ENCODE measurements at places on chromosomes 1 and 21.

- no peak for DNase-seq
Observed at GRCh38 chr1:24969596-24970398, 39.7 kb upstream of the RUNX3 start.

DNA sequence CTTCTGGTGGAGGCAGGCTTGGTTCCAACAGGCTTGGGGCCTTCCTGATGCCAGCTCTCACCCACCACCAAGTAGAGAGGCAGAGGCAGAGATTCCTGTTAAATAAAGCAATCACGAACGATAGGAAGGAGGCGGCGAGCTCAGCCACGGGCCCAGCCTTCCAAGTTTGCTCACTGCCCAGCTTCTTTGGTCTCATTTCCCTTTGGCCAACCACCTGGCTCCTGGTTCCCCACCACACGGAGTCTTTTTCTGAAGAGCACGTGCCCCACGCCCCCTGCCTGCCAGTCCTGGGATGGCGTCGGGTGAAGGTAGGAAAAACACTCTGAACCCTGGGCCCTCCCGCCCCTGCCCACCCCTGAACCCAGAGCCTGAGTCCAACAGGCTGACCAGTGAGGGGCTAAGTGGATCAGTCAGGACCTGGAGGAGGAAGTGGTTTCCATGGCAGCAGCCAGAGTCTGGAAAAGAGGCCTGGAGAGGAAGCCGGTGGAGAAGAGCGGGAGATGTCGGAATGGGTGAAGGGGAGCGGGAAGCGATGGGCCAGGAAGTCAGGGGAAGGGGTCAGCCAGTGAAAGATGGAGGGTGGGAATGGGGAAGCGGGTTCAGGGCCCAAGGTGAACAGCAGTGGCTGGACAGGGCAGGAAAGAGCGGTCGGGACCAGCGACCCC, 158.2 kb upstream of the KLHDC7A start:
- no peak for DNase-seq

DNA sequence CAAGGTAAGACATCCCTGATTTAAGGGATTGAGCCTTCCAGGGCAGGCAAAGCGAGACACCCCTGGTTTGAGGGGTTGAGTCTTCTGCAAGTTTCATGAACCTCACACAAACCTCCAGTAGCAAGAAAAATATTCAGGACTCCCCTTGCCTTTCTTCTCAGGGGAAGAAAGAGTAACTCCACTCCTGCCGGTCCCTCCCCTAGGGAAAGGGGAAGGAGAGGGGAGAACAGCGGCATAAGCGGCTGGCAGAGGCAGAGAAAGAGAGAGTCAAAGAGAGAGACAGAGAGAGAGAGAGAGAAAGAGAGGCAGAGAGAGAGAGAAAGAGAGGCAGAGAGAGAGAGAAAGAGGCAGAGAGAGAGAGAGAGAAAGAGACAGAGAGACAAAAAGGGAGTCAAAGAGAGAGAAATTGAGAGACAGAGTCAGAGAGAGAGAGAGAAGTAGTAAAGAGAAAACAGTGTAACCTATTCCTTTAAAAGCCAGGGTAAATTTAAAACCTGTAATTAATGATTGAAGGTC, 29.5 kb upstream of the CBR3 start:
- no peak for DNase-seq

GRCh38 chr1:87754139-87754538, 425.5 kb downstream of the LMO4 start:
- no peak for DNase-seq

DNA sequence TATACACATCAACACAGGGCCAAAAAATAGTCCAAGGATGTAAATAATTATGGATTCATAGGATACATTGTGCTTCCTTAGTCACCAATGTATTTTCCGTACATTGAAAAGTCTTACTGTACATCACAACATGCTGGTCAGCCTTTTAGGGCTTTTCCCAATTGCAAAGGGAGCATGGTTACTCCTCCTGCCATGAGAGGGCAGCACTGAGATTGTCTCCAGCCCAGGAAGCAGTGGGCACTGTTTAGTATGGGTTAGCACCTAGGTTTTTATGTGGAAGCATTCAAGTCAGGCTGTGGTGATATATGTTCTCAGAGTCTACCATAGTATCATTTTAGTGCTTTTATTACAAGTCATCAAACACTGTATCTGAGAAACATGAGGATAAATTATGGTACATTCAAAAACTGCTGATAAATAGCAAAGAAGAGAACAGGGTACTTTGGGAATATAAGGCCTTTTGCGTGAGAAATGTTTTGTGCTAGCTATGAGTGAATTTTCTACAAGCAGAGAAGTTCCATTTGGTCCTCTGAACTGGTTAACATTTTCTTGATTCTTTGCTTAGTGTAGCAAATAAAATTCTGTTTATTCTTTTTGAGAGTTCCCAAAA, 34.0 kb downstream of the ST6GALNAC5 start:
- peak; percentile 40 for DNase-seq

GRCh38 chr1:29382851-29383745, 146.8 kb downstream of the PTPRU start:
- DNase-seq, result no peak

GRCh38 chr1:31583995-31584868, 7.9 kb downstream of the TINAGL1 start:
- no peak for DNase-seq

DNA sequence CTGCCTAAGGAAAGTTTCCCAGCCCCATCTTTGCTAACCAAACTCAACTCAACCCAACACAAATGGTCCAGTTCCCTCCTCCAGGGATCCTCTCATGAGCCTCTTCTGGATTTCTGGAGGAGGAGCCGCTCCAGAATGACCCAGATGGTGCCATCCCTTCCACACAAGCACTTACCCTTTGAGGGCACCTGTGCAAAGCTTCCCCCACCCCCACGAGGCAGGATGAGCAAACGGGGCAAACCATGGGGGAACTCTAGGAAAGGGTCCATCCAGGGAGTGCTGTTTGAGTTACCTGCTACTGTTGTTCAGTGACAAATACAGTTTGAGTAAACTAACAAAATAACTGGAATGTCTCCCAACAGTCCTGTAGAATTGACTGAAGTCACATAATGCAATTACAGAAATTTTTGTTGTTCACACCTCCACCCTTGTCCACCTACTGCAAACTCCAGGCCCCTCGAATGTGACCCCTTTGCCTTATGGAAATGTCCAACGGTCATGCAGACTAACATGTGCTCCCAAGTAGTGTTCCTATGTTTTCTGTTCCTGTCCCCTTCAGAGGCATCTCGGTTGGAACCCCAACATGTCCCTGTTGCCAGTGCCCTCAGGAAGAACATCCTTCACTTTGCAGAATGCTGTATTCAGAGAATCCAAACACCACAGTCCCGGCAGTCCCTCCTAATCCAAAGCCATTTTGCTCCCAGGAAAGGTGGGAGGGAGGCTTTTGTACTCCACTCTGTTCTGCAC, 160.1 kb downstream of the RRAGC start:
- DNase-seq, result no peak

GRCh38 chr21:17688912-17689874, 76.5 kb upstream of the BTG3 start:
- peak; percentile 99 for DNase-seq

GRCh38 chr1:116971258-116971860, 30.2 kb upstream of the CD101 start:
- DNase-seq, result no peak

DNA sequence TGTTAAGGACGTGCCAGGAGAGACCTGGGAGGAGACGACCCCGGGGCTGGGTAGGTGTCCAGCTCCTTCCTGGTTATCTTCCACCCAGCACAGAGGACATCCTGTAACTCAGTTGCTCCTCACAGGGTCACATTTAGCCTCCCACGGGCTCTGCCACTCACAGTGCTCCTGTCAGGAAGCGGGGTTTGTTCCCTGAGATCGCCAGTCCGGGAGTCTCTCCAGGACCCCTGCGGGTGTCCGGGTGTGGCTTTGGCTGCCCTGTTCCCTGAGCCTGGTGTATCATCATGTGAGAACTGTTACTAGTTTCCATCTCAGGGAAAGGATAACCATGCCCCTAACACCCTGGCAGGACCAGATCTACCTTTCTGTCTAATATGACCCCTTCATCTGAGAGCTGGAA, 158.2 kb upstream of the RUNX1 start:
- DNase-seq, result no peak

- DNase-seq, result no peak
Observed at GRCh38 chr1:236870721-236871120, 75.6 kb downstream of the MTR start.

DNA sequence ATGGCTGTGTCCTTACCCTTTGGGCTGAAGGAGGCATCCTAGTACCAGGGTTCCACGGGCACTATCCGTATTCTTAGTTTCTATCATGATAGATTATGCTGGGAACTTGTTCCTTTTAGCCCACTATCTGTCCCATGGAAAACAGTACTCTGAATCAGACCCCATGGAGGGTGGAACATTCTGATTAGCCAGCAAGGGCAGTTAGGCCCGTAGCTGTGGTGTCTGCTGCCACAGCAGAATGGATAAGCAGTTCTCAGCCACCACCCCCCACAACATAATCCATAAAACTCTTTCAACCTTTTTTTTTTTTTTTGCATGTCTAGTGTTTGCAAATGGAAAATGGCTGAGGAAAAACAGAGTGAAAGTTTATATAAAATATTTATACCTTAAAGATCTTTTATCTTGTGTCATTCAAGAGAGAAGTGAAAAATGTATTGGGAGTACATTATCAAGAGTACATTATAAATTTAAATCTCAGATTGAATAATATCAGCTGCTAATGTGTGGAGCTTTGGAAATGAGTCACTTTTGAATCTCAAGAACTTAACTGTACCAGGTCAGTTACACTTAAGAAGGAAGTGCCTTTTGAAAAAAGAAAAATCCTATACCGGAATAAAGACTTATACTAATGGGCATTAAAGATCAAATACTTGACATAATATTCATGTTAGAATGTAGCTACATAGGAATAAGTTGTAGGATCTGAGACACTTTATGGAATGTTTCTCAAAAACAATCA, 80.3 kb downstream of the NFIA start:
- DNase-seq, result no peak

DNA sequence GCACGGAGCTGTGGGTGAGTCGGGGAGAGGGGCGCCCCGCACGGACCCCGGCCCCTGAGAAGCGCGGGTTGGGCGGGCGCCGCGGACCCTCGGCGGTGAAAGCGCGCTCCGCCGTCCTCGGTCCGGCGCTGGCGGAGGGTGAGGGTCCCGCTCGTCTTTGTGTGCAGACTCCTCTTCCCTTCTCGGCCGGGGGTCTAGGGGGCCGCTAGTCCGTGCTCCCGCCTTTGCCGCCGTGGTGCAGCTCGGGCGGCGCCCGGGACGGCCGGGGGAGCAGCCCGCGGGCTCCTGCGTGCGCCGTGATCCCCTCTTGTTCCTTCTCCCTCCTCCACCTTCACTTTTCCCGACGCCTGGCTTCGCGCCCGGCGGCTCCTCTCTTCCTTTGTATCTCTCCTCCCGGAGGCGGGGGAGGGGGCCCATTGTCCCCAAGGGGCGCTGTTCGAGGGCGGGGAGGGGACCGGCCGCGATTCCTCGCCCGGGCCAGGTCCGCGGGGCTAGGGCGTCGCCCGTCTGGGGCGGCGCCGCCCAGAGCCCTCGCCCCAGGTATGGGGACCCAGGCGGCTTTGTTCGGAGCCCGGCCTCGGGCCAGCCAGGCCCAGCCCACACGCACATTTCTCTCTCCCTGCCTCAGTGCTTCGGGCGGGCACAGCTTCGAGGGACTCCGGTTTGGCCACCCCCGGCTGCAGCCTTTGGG, 519 bp downstream of the FNBP1L start:
- DNase-seq, result peak; percentile 22

- DNase-seq, result no peak
Observed at GRCh38 chr1:20165522-20165951, 20.4 kb upstream of the UBXN10 start.

GRCh38 chr1:86753700-86754099, 49.3 kb downstream of the SH3GLB1 start:
- DNase-seq, result no peak

DNA sequence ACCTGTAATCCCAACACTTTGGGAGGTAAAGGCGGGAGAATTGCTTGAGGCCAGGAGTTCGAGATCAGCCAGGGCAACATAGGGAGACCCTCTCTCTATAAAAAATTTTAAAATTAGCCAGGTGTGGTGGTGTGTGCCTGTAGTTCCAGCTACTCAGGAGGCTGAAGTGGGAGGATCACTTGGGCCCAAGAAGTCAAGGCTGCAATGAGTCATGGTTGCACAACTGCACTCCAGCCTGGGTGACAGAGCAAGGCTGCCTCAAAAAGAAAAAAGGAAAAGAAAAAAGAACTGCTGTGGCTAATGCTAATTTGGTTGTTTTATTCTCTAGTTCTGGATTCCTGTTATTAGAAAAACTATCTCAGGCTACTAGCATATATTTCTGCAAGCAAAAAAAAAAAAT, 29.8 kb downstream of the DBT start:
- peak; percentile 7 for DNase-seq

- no peak for DNase-seq
Observed at GRCh38 chr1:150621497-150622302, 7.7 kb downstream of the ENSA start.

- DNase-seq, result no peak
Observed at GRCh38 chr1:182897696-182898095, 55.3 kb downstream of the SHCBP1L start.

- DNase-seq, result no peak
Observed at GRCh38 chr1:233614743-233615521, 1.0 kb downstream of the KCNK1 start.

DNA sequence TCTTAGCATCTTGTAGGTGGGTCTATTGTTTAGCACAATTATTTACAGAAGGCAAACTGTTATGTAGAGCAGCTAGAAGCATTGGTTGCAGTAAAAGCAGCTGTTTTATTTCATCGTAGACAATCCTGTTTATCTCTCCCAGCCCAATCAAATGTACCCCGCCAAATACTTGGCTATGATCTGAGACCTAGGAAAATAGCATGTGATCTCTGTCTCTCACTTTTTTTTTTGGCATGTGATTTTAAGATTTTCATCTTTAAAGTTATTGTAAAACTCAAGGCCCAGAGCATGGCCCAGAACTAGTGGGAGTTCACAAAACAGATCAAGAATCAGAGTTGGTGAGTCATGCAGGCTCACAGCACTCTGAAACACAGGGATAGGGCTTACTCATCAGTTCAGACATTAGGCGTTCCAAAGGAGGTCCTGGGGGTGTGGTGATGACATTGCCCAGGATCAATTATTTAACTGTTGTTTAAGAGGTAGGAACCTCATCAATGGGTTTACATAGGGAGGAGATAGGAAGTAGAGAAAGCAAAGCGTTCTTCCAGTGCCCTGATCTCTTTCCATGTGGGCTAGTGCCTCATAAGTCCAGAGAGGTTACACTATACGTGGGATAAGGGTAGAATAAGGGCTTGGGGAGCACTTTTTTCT, 40.2 kb downstream of the TBX19 start:
- DNase-seq, result peak; percentile 89

GRCh38 chr1:59641836-59642235, 172.9 kb upstream of the HOOK1 start:
- DNase-seq, result no peak

Measured in NCI-H226 (cell line).